ENCODE measurements at places on chromosomes 7 and 10. TPM values are rescaled to one million over a fixed set of nuclear protein-coding genes. Genes with fewer than 3 reads are reported as not detected.

BBIP1 gene
- 16.5 TPM for total RNA-seq

LEP gene
- 0.30 TPM for total RNA-seq

PCLO gene
- total RNA-seq, result not detected

DKK1 gene
- total RNA-seq, result 0.17 TPM

HUS1 gene
- 27.9 TPM for total RNA-seq

AGAP6 gene
- 5.0 TPM for total RNA-seq

ZMYND11 gene
- 58.4 TPM for total RNA-seq

CLCN1 gene
- 3.6 TPM for total RNA-seq

NKX1-2 gene
- not detected for total RNA-seq

SFRP4 gene
- total RNA-seq, result 1.9 TPM

PHTF2 gene
- 80.8 TPM for total RNA-seq

WNT8B gene
- total RNA-seq, result not detected

CHST3 gene
- 10.6 TPM for total RNA-seq

ERVW-1 gene
- not detected for total RNA-seq

FRMD4A gene
- total RNA-seq, result 6.2 TPM

BTBD16 gene
- total RNA-seq, result not detected

BMPER gene
- total RNA-seq, result 7.6 TPM

ANKRD1 gene
- total RNA-seq, result 2,218 TPM

IDI2 gene
- 182 TPM for total RNA-seq

ADAP1 gene
- total RNA-seq, result 1.4 TPM

CNPY1 gene
- total RNA-seq, result not detected

TAS2R5 gene
- 0.32 TPM for total RNA-seq

WNT16 gene
- not detected for total RNA-seq

CFAP46 gene
- 13.8 TPM for total RNA-seq

PRLHR gene
- total RNA-seq, result not detected

PNLIP gene
- total RNA-seq, result 3.5 TPM

FAM24B gene
- 0.97 TPM for total RNA-seq

HABP2 gene
- total RNA-seq, result not detected

PPP1R3C gene
- 295 TPM for total RNA-seq

TMEM213 gene
- not detected for total RNA-seq

EBLN1 gene
- total RNA-seq, result not detected
